Stimulated activated CD8-positive, alpha-beta memory T cell treated with anti-CD3 and anti-CD28 coated beads, Interleukin-4, amount 100 ng/mL, for 4 hours (primary cell): ENCODE measurements at places on chromosomes 6 and 20.

GRCh38 chr20:32195581-32195980, 12.0 kb downstream of the PLAGL2 start:
- DNase-seq = no peak

GRCh38 chr20:38196592-38196991, 31.5 kb upstream of the TGM2 start:
- no peak for DNase-seq

DNA sequence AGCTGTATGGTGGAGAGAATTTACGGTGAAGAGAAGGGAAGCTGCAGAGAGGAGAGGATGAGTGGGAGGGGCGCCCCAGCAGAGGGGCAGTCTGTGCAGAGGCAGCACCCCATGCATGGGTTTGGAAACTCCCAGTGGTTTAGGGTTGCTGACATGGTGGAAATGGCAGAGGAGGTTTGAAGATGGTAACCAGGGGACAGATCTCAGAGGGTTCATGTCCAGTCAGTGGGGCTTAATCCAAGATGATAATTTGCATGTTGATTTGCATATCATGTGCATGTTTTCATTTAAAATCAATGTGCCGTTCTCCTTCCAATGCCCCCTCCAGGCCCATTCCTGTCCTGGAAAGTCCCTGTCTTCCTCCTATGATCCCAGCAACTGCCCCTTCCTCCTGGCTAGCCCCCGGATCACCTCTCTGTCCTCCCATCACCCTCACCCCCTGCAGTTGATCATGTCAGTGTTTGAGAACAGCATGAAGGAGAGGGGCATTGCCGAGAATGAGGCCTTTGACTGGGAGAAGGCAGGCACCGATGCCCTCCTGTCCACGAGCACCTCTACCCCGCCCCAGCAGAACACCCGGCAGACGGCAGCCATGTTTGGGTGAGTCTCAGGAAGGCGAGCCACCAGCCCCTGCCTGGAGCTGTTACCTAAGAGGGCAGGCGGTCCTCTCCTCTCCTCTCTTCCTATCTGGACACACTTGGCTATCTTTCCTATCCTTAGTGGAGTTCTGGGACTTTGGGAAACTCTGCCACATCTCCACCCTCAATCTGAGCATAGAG, 14.3 kb downstream of the TTBK1 start:
- no peak for DNase-seq

DNA sequence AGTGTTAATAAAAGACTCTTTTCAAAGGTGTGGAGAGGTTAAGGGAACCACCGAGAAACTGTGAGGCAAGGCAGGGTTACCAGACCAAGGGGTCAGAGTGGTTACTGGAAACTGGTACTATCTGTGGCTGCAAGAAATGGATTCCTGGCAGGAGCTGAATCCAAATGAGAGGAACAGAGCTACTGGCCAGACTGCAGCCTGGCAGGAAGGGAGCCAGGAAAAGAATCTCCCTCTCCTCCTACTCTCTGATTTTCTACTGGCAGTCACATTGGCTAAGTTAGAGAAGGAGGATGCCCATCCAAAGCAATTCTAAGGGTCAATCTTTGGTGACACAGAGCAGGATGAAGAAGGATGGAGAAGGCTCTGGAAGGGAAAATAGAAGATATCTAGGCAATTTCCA, 211.5 kb downstream of the GRM1 start:
- no peak for DNase-seq

- DNase-seq = no peak
These were observed 4.1 kb downstream of the NKX2-2 start for GRCh38 chr20:21509597-21510371.

DNA sequence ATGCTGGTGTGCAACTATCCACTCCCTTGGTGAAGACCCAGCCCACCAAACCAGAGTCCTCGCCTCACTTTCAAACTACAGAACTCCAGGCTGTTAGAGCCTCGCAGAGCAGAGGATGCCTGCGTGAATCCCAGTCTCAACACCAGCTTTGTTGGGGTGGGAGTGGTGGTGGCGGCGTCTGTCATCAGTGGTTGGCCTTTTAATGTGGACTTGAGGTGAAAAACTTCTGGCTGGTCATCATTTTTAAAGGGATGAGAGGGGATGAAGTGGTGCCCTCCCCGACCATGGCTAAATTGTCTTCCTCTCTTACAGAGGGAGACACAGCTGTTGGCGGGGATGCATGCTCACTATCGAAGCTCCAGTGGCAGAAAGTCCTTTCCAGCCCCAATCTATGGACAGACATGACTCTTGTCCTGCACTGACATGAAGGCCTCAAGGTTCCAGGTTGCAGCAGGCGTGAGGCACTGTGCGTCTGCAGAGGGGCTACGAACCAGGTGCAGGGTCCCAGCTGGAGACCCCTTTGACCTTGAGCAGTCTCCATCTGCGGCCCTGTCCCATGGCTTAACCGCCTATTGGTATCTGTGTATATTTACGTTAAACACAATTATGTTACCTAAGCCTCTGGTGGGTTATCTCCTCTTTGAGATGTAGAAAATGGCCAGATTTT, 54.9 kb downstream of the EZR start:
- DNase-seq = no peak
